ENCODE measurements at places on chromosomes 4 and X.

DNA sequence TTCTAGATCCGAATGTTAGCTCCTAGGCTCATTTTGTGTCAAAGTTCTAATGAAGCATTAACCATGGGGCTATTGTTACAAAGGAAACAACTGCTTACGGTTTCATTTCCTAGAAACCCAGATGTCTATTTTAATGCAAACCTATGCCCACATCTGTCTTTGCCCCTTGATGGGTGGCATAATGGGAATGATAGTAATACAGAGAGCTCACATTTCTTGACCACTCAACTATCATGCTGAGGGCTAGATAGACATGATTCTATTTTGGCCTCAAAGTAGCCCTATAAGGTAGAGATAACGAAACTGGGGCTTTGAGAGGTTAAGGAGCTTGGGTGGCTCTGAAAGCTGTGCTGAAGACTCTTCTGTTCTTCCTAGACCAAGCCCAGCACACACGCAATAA lies 1.9 kb downstream of the TLR7 start:
- no peak for DNase-seq

DNA sequence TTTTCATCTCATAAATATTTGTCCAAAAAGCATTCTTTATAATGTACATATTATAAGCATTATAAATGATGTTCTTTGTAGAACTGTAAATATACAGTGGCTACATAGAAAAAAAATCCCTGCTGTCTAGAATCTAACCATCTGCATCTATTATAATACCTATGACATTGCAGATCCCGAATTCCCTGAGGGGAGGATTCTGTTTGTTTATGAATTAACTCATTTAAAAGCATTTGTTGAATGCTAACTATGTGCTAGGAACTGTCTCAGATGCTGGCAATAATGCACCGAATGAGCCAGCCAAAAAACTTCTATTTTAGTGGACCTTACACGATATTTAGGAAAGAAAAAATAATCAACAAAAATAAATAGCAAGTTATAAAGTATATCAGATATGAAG lies 189.6 kb downstream of the PACRGL start:
- no peak for DNase-seq

DNA sequence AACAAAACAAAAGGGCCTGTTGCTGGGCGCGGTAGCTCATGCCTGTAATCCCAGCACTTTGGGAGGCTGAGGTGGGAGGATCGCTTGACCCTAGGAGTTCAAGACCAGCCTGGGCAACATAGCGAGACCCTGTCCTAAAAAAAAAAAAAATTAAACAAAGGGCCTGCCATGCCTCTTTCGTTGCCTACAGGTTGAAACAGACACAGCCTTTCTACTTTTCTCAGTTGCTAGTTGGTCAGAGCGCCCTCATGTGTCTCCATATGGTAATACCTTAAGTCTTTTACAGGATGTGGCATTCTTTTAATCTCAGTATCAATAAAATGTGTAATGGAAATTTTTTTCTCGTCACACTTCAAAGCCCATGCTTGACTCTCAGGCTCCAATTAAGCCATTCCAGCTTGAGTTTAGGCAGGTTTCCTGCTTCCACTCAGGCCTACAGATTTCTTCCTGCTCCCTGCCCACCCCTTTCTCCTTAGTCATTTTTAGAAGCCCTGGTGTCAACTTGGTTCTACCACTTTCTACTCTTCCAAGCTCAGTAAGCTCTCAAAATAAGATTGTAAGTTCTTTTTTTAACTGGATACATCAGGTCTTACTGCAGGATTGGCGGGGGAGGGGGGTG lies 4.6 kb upstream of the SOWAHD start:
- no peak for DNase-seq

GRCh38 chr4:27176400-27176799 lies 315.8 kb downstream of the STIM2 start:
- peak; percentile 5 for DNase-seq

DNA sequence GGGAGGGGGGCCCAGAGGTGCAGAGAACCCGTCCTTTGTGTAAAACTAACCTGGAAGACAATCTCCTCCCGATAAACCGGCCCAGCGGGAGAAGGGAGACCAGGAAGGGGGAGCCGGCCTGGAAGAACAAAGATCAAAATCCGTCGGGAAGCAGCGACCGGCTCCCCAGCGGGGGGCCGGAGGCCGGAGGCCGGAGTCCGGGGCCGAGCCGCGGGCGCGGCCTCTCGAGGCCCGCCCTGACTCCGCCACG lies 552 bp downstream of the ZDHHC9 start:
- no peak for DNase-seq

- DNase-seq = peak; percentile 39
Observed at GRCh38 chr4:145618210-145618931, 814 bp upstream of the MMAA start.
